ENCODE measurements at places on chromosomes 1 and 21.

DNA sequence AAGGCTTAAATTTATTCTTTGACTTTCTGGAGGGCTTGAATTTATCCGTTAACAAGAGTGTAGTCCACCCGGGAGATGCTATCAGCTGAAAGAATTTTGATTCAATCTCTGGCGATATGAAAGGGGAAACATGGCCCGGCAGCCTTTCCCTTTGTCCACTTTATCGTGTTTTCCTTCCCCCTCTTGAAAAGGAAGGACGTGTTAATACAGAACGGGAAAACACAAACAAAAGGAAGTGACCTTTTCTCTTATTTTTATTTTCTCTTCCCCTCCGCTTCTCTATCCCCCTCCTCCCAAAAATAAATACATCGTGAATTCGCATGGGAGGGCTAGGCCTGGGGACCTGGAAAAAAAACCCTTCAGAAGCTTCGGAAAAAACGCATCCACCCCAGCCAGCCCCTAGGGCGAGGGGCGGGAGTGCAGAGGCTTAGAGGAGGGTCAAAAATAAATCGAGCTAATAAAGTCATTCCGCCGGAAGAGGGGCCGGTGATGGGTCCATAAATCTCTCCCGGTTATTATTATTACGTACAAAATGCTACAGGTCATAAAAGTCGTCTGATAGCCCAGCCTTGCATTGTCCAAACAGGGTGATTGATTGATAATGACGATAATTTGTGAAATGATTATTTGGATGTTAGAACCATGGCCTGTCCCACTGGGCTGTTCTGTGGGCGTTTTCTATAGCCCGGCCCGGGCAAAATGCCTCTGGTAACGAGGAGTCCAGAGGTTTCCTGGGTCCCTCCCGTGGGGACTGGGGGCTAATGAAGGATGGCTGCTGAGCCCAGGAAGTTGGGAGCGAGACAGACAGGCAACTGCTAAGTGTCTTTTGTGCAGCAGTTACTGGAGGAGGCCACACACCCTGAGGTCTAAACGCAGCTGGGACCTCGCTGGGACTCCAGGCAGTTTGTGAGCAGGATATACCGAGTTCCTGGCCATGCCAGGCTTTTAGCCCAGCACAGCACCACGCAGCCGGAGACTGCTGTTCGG is 179.4 kb downstream of the PRDM16 start:
- no peak for DNase-seq

- no peak for DNase-seq
These were observed 163.2 kb downstream of the TNR start for GRCh38 chr1:175579956-175580750.

DNA sequence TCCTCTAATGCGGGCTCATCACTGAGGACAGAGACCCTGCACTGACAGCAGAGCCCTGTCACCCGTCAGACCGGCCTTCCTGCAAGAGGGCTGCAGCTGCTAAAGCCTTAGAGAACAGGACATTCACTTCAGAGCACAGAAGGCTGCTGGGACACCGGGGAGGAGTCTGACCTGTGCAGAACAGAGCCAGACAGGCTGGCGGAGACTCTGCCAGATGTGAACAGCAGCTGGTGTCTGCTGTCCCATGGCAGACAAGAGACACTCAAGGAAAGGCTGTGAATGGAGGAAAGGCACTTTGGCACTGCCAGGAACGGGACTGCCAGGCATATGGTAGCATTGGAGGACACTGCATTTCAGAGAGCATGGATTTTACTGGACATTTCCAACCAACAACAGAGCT is 21.4 kb downstream of the MRAP start:
- DNase-seq, result no peak

DNA sequence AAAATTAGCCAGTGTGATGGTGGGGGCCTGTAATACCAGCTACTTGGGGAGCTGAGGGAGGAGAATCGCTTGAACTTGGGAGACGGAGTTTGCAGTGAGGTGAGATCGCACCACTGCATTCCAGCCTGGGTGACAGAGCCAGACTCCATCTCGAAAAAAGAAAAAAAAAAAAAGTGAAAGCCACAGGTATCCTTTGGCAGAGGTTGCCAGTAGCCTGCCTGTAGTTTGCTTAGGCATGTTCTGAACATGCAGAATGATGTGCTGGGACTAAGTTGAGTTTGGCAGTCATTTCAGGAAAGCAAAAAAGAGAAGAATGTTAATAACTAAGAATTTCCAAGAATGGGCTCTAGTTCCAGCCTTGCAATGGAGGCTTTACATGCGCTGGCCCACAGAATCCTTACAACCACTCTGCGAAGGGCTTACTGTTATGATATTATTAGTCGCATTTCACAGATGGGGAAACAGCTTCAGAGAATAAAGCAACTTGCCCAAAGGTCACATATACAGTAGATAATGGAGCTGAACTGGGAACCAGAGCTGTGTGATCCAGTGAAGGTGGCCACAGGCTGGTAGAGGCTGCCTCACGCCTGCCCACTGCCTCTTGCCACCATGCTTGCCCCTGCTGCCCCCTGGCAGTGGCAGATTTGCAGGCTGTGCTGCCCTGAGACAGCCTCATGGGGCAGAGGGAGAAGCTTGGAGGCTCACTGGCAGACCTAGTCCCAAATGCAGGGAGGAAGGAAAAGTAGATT is 66.5 kb upstream of the LYST start:
- DNase-seq, result no peak

GRCh38 chr1:229870381-229870780 is 196.7 kb upstream of the GALNT2 start:
- DNase-seq, result no peak

DNA sequence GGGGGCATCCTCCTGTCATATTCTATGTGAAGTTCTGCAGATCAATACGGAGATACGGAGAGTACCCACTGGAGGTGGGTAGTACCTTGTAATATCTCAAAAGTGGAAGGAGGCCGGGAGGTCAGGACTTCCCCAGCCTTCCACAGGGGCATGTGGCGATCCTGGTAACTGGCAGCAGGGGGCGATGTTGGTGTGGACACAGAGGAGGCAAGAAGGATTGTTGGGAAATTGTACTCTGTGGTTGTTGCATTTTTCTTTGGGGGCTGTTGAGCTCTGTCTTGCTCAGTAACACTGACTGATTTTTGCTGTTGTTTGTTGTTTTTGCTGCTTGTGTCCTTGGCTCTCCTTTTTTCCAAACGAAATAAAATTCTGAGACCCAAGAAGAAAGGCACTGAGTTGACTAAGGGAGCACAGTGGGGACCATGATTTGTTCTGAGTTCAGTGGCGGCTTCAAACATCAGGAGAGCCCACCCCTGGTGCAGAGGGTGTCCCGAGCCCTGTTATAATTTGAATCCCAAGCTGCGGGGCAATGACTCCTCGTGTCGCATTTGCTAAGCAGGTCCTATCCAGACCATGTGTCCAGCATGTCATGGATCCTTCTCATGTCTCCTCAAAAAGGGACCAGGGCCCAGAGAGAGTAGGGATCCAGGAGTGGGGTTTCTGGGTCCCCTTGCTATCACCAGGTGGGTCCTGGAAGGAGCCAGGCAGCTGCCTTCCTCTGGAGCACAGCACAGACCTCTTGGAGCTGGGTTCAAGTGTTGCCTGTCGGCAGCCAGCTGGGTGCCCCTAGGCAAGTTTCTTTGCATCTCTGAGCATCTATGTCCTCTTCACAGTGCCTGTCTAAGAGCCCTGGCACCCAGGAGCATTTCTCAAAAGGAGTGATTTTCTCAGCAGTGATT is 22.8 kb downstream of the LHX4 start:
- DNase-seq, result peak; percentile 29

DNA sequence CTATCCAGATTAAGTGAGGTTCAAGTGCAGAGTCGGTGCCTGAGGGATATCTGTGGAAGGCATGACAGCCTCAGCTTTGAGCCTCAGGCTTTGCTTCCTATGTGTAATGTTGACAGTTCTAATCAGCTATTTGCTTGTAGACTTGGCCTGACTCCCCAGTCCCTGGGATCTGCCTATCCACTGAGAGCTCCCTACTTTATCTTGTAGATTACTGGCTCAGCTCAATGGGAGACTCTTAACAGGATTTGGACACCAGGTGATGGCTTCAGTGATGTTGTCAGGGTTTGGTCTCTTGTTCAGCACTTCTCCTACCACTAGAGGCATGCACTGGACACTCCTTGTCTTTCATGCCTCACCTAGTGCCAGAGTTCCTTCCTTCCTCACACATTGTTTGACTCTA is 126.6 kb upstream of the BEND5 start:
- DNase-seq, result no peak

GRCh38 chr1:242870966-242871365 is 346.5 kb upstream of the PLD5 start:
- no peak for DNase-seq

DNA sequence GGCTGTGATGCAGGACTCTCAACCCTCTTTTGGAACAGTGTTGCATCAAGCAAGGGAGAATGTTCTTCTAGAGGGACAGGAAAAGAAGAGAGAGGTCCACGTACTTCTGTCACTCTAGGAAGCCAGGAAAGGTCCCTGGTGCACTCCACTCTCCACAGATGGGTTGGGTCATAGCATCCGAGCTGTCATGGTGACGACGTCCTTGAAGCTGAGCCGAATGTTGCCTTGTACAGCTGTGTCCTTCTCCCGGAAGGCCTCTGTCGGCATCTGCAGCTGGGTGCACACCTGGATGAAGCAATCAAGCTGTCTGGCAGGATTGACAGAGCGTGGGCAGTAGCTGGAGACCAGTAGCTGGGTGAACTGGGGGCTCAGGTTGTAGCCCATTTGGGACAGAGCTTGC is 12.5 kb downstream of the MDM4 start:
- no peak for DNase-seq

DNA sequence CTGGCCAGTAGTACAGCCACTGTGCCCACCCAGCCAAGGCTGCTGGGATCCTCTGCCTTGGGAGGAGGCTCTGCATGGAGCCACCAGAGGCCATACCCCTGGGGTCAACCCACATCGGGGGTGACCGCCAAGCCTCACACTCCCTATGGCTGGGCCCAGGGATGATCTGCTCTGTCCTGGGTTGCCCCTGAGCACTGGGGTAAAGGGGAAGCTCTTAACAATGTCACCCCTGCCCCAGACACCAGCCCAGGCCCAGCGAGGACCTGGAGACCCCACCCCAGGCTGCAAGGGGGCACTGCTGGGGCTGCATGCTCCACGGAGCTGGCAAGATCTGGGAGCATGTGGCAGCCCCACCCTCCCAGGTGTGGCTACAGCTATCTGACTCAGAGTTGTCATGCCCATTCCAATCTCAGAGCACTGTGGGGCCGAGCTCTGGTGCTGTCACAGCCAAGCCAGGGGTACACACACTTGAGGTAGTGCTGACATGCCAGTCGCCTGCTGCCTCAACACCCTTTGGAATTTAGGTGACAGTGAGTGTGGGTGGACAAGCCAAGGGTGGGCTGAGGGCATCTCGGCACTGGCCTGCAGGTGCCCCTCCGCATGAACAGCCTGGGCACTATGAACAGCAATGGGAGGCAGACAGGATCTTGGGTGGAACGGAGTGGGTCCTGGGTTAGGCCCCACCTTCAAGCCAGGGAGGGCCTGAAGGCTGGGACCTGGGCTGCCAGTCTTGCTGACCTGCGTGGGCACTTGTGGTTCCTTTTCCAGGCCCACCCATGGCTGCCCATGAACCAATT is 427.7 kb downstream of the LRRIQ3 start:
- no peak for DNase-seq

- no peak for DNase-seq
These were observed 121.3 kb downstream of the CACNA1E start for GRCh38 chr1:181604482-181605249.

- no peak for DNase-seq
These were observed 20.8 kb upstream of the LAPTM5 start for GRCh38 chr1:30778154-30778978.

DNA sequence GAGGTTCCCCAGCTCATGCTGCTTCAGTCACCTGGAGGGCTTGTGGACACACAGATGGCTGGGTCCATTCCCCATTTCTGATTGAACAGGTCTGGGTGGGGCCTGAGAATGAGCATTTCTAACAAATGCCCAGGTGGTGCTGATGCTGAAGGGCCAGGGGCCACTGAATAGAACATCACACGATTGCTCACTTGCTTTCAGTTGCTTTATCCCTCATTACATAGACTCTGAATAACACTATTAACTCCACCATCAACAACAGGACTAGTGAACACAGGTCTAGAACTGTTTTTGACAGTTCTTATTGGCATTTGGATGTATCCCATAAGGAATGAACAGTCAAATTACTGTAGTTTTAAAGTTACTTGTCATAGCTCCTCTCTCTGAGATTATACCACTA is 12.1 kb downstream of the TRAPPC10 start:
- DNase-seq, result no peak

- no peak for DNase-seq
These were observed 26.2 kb downstream of the ITPKB start for GRCh38 chr1:226712742-226713419.

- no peak for DNase-seq
These were observed 7.7 kb downstream of the ARHGEF2 start for GRCh38 chr1:155970531-155971167.
